ENCODE measurements at places on chromosomes 4 and X.

DNA sequence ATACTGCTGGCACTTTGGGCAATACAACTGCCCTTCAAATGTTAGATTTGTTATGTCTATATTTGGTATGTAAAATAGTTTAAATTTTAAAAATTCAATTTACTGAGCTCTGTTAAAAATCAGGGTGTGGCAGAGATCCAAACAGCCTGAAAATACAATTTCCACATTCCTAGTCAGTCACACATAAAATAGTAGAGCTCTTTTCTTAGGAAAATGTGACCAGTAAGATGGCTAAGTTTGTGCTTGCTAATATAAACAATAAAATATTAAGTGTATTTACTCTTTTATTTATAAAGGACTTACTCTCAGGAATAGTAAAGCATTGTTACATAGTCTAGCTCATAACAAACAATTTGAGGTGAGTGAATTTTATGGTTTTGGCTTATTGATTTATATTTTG lies 200.2 kb downstream of the DKK2 start:
- no peak for DNase-seq

- no peak for DNase-seq
These were observed 1751.9 kb downstream of the ARAP2 start for GRCh38 chr4:34492414-34492813.

GRCh38 chr4:153763404-153763803 lies 3.6 kb upstream of the RNF175 start:
- DNase-seq: no peak

DNA sequence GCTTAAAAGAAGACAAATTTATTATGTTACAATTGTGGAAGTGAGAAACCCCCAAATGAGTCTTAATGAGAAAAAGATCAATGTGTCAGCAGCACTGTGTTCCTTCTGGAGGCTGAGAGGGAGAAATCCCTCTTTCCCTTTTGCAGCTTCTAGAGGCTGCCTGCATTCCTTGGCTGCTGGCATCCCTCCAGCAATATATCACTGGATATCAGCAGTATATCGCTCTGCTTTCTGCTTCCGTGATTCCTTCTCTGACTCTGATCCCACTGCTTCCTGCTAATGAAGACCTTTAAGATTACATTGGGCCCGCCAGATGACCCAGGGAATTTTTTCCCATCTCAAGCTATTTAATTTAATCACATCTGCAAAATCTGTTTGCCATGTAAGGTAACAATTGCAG lies 1008.0 kb downstream of the RAPGEF2 start:
- DNase-seq: no peak

GRCh38 chr4:139873111-139873860 lies 207.7 kb downstream of the MGST2 start:
- DNase-seq: no peak

GRCh38 chrX:34288782-34289181 lies 156.7 kb upstream of the FAM47A start:
- DNase-seq: no peak

DNA sequence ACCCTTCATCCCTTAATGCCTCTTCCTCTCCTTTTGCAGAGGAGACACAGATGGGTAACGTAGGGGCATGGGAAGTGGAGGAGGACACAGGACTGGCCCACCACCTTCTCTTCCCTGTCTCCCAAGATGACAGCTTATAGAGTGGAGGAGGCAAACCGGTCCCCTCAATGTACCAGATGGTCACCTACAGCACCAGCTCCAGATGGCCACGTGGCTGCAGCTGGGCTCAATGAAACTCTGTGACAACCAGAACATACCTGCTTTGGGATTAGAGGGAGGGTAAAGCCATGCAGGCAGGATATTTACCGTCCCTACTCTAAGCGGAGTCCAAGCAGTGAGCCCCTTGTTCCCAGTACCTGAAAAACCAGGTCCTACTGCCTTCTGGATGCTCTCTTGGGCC lies 7.5 kb upstream of the KLHL15 start:
- no peak for DNase-seq

- DNase-seq: no peak
These were observed 102.3 kb upstream of the MAB21L2 start for GRCh38 chr4:150479657-150480056.

- no peak for DNase-seq
These were observed 1.3 kb downstream of the PARM1 start for GRCh38 chr4:74934016-74934831.

DNA sequence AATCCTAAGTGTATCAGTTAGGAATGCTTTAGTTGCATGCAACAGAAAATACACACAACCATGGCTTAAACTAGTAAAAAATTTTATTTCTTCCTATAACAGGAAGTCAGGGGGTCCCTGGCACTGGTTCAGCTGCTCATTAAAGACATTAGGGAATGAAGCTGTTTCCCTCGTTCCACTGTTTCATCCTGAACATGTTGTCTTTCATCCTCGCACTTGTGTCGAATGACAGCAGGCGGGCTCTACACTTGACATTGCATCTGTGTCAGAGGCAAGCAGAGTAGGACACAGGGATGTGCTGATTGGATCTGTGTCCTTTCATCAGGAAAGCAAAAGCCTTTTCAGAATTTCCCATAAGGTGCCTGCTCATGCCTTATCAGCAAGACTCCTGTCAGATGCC lies 22.8 kb upstream of the C1QTNF7 start:
- no peak for DNase-seq

GRCh38 chr4:174316546-174316945 lies 32.8 kb downstream of the CEP44 start:
- DNase-seq: no peak

DNA sequence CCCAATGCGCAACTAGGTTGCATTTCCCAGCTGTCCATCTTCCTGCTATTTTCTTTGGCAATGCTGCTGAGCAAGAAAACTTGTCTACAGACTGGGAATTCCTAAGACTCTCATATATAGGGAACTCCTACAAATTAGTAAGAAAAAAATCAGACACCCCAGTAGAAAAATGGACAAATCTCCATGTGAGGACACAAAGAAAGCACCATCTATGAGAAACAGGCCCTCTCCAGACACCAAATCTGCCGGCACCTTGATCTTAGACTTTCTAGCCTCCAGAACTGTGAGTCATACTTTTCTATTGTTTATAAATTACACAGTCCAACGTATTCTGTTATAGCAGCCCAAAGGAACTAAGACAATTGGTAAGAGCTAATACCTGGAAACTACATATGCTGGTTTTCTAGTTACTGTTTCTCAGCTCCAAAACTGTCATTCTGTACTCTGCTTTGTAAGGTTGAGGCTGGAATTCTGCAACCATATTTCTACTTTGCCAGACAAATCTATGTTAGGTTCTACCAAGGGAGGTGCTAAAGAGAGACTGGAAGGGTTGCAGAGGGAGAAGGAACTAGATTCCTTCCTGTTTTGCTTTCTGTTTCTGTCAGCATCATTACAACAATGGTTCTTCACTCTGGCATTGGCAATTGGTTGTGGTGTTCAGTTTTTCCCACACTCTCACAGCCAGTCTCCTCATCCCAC lies 35.7 kb upstream of the FAM241A start:
- DNase-seq: no peak

DNA sequence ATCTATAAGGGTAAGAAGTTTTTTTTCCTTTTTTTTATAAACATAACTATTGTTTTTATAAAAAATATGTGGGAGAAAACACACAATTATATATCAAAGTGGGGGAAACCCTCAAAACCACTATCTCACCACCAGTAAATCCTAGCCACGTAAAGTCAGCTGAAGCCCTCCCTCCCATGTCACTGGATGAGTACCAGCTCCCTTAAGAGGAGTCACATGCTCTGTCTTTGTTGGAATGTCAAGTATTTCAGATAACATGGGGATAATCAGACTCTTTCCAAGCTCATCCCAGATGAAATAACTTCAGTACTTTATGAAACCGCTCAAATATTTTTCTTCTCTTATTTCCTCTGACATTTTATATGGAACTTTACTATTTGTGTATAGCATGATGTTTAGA lies 2.4 kb downstream of the MYOZ2 start:
- DNase-seq: no peak

DNA sequence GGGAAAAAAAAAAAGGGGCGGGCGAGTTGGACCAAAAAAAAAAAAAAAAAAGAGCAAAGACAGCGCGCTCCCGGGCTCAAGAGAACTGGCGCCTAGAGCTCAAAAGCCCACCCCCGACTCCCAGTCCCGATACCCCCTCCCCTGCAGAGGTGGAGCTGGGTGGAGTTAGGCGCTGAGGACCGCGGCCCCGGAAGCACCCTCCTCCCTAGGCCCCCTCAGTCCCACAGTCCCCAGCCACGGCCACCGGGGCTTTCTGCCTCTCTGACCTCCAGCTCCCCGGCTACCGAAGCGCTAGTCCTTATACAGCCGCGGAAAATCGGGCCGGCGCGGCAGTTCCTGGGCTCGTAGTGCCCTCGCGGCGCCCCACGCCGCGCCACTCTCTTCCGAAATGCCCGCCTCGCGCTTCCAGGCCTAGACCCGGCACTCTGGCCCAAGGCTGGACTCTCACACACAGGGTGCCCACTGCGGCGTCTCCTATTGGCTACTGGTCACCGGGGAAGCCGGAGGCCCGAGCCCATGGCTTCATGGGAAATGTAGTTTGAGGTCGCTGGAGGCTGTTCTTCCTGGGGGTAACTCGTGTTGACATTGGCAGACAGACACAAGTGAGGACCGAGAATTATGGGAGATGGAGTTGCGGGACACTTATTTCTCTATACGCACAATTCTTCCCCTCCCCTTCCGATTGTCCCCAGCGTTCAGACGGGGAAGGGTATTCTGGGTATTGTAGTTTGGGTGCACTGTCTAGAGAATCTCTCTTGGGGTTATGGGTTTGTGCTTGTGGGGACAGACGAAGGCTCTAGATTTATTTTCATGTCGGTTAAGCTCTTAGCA lies at the start of gene ENOX2:
ENOX2 (minus strand) TSS at position 427 of the 831 bp plus-strand sequence. CDS start 199,993 bp downstream, outside the sequence.
- peak; percentile 69 for DNase-seq

GRCh38 chrX:18971506-18971905 lies 12.4 kb downstream of the PHKA2 start:
- DNase-seq: no peak

DNA sequence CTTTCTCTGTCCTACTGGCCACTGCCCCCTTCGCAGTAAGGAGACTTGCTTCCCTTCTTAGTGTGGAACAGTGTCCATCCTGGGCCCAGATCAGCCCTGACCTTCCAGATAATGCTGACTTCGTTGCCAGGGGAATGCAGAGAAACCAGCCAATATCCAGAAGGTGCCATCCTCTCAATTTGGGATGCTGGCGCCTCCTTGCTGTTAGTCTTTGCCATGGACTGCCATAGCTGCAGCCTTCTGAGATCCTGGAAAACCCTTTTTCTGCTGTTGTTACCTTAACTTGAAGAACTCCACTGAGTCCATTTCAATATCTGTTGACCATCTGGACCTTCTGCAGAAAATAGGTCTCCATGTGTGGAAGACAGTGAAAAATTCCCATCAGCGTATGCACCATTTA lies 21.8 kb downstream of the RAI2 start:
- no peak for DNase-seq

DNA sequence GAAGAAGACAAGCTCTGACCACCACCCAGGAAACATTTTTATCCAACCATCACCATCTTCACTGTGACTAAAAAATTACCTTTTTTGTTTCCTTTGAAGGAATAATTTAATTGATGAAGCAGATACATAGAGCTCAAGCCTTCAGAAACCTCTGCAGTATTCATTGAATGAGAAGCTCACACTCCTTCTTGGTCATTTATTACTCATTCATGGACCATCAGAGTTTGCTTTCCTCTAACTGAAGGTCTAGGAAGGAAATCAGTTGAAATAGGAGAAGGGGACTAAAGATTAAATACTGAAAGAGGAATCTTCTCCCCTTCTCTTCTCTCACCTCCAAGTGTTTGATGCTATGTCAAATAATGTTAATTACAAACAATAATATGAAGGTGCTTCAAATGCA lies 290.6 kb upstream of the KLF3 start:
- DNase-seq: no peak

DNA sequence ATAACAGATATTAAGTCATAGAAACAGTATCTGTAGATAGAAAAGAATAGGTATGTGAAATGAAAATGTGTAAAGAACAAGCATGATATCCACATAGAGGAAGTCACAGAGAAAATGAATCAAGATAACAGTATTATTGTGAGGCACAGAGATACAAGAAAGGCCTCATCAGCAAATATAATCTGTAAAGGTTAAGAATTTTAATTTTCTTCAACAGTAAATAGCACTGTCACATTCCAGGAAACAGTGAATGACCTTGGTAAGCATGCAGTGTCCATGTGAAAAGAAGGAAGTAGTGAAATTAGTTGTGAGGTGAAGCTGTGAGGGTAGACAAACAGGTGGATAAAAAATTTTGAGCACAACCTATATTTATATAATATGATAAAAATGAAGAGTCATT lies 39.5 kb upstream of the NDST4 start:
- no peak for DNase-seq

DNA sequence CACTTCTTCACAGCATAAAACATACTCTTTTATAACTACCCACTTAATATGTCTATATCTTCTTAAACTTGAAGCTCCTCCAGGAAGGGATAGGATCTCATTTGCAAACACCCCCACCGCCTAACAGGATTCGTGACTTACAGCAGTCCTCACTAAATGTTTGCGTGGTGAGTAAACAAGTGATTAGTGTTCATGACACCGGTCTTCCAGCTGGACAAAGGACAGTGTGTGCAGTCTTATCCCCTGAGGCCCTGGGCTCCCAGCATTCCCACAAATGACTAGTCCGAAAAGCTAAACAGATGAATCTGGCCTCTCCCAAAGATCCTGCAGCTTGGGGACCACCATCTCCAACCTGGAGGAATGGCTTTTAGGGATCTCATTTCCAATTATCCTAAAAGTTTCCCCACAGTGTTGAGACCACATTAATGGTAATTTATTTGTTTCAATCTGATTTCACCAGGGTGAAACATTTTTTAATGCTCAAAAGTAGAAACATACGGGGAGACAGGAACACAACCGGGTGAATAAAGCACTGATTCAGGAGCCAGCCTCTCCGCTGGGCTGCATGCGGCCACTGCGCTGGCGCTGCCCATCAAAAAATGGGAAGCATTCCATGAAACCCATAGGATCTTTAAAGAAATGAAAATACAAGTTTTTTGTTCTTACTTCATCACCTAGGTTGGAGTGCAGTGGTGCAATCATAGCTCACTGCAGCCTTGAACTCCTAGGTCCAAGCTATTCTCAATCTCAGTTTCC lies 69.2 kb downstream of the HADH start:
- no peak for DNase-seq
